ENCODE measurements at places on chromosomes 7 and 10.

DNA sequence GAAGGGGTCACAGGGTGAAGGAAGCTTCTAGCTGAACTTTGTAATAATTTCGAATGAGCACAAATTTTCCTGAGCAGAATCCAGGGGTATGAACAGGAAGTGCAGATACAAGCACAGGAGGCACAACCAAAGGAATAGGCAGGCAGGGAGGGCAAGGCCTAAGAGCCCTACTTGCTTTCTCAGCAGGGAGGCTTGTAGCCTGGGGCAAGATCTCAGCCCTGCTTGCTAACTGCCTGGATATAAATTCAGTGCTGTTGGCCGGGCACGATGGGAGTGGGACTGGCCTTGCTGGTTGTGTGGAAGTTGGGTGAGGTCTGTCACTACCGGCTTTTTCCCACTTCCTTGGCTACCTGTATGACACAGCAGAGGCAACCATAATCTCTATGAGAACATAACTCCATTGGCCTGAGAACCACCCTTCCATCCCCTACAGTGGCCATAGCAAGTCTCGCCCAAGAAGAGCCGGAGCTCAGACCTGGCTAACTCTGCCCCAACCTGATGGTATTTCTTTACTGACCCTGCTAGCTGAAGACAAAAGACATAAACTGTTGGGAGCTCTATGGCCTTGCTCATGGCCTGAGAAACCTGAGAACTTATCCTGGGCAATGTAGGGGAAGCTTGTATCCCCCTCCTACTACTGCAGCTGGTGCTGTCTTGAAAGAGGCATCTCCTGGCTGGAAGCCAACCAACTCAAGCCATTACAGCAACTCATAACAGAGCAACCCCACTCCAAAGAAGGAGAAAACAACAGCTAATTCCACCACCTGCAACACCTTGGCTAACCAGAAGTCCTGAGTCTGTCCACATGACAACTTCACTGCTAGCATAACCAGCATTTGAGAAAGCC lies 27.6 kb downstream of the CLDN12 start:
- DNase-seq = no peak

- no peak for DNase-seq
These were observed 5.0 kb downstream of the CHAT start for GRCh38 chr10:49618821-49619220.

- DNase-seq = no peak
These were observed 13.3 kb downstream of the SLC26A5 start for GRCh38 chr7:103432712-103433111.

- DNase-seq = peak; percentile 45
These were observed 47.3 kb downstream of the LRRN3 start for GRCh38 chr7:111138193-111138569.

DNA sequence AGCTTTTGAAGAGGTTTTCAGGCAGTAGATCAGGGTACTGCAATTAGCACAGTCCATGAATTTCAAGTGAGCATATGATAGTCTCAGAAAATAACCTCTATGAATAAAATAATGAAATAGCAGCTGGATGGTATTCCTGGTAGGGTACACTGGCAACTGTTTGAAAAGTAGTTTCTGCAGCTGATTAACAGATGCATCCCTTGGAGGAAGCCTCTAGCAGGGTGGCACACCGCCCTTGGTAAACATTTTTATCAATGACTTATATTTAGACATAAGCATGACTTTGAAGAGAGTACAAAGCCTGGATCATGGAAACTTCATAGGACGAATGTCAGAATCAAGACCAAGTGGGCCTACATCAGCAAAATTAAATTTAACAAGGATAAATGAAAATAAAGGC lies 26.8 kb downstream of the WNT16 start:
- DNase-seq = no peak

DNA sequence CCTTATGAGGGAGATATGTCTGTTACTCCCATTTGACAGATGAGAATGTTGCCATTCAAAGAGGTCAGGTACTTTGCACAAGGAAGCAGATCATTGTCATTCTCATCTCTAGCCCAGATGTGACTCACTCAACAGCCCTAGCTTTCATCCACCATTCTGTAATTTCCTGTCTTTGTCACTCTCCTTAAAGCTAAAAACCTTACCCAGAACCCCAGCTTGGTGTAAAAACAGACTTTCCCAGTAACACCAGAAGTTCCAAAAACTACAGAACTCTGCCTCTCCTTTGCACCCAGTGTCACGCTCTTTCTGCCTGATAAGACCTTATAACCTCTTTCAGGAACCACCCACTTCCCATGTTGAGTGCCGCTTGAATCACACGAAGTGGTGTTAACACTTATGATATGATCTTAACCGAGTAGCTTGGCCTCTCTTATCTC lies 89.1 kb upstream of the SP4 start:
- no peak for DNase-seq

- DNase-seq = no peak
These were observed 8.3 kb upstream of the SLC18A3 start for GRCh38 chr10:49601857-49602256.

GRCh38 chr10:117514971-117515370 lies 27.6 kb upstream of the EMX2 start:
- DNase-seq = no peak

DNA sequence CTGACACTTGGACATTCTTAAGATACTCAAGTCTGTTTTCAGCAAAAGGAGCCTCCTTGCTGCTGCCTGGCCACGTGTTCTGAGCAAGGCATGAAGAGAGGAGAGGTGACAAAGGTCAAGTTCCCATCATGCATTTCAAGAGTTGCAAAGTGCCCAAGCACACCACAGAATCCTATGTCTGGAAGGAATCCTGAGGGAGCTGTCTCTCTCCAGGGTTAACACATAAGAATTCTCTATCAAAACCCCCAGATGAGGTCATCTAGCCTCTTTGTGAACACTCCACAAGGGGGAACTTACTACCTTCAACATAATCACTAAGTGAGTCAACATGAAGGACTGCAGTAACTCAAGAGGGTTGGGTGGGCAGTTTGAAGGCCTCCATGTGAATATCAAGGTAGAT lies 155.5 kb downstream of the RNF216 start:
- DNase-seq = no peak

- DNase-seq = no peak
These were observed 45.7 kb downstream of the IMMP2L start for GRCh38 chr7:111516612-111517011.

DNA sequence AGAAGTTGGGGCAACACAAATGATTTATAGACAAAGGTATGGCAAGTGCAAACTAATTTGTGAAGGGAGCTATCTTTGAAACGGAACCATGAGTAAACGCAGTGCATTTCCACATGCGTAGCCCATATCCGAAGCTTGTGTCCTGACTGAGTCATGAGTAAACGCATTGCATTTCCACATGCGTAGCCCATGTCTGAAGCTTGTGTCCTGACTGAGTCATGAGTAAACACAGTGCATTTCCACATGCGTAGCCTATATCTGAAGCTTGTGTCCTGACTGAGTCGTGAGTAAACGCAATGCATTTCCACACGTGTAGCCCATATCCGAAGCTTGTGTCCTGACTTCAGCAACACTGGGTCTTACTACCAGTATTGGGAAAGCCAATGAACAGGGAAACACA lies 95.0 kb downstream of the CELF2 start:
- no peak for DNase-seq

GRCh38 chr10:113304726-113305125 lies 248.1 kb upstream of the HABP2 start:
- DNase-seq = no peak

- no peak for DNase-seq
These were observed 288.6 kb upstream of the PHF14 start for GRCh38 chr7:10685040-10685439.

- DNase-seq = peak; percentile 10
These were observed 17.6 kb downstream of the SLF2 start for GRCh38 chr10:100930368-100930767.

DNA sequence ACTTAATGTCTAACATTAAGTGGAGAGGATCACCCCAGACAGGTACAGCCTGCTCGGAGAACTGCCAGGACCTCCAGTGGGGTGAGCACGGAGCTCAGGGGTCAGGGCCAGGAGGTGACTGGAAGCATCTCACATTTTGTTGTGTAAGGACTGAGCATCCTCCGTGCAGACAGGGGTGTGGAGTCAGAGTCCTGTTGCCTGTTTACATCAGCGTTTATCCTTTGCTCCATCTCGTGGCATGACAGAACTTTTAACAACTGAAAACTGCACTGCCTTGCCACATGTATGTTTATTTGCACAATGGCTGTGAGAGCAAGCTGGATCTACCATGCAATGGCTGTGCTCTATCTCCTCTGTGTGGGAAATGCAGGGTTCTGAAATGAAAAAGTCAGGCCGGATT lies 175.4 kb upstream of the AKR1E2 start:
- no peak for DNase-seq

GRCh38 chr10:86699541-86699940 lies 31.2 kb downstream of the LDB3 start:
- DNase-seq = no peak

GRCh38 chr10:88620441-88620840 lies 33.9 kb downstream of the LIPJ start:
- no peak for DNase-seq

- DNase-seq = no peak
These were observed 403.7 kb upstream of the ZMIZ1 start for GRCh38 chr10:78664929-78665553.

- DNase-seq = no peak
These were observed 67.3 kb upstream of the UCN3 start for GRCh38 chr10:5297466-5297865.

DNA sequence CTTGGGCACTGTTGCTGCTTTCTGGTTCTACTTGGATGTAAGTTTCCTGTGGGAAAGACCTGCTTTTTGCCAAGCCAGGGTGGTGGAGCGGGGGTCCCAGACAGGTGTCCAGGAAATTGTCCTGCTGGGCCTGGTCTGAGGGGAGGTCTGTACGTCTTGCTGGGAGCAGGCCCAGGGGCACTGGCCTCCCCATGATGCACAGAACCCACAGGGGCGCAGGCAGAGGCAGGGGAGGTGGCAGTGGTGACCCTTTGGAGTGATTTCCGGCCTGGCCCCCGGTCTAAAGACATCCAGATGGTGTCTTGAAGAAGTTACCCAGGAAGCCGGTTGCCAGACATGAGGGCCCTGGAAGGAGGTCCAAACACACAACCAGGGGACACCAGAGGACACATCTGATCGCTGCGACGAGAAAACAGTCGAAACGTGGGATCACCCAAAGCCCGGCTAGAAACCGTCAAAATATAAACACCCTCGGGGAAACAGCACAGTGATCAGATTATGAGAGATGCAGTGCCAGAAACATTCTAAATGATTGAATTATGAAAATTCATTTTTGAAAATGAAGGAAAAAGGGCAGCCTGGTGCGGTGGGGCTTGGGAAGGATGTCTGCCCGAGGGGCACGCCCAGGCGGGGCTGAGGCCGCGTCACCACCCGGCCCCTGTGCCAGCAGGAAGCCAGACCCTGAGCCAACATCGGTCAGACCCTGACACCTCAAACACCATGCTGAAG lies 59.6 kb downstream of the TMEM270 start:
- DNase-seq = no peak

DNA sequence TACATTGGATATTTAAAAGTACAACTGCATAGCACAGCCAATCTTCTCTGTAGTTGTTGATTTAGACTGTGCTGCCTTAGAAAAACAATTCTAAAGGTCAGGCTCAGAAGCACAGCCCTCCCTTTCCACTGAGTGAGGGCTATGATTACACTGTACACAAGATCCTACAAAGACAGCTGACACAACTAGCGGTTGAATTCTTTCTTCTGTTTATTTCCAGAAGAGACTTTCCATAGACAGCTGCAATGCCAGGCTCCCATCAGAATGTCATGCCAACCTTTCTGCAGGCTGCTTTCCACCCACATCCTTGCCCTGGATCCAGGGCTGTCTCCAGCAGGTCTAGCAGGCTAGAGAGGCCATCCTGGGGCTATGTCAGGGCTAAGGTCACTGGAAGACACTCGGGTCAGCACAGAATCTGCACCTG lies 39.3 kb downstream of the FAM13C start:
- no peak for DNase-seq

- no peak for DNase-seq
These were observed 153.1 kb upstream of the LAMB4 start for GRCh38 chr7:108283252-108283651.

DNA sequence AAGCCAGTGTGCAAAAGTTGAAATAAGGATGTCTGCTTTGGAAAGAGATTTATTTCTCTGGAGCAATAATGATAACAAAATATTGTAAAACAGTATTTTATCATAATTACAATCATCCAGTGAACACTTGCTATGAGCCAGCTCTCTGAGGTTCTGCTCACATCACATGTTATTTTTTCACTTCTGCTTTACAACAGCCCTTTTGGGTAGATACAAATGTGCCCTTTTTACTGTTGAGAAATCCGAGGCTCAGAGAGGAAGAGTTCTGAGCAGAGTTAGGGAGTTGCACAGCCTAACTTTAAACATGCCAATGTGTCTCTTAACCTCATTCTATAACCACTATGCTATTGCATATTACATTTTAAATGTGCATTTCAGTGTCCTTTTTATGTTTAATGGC lies 232.6 kb upstream of the CDC14C start:
- DNase-seq = no peak

GRCh38 chr10:132521041-132521465 lies 16.5 kb upstream of the INPP5A start:
- no peak for DNase-seq

GRCh38 chr7:129458171-129458570 lies 23.9 kb downstream of the STRIP2 start:
- no peak for DNase-seq

DNA sequence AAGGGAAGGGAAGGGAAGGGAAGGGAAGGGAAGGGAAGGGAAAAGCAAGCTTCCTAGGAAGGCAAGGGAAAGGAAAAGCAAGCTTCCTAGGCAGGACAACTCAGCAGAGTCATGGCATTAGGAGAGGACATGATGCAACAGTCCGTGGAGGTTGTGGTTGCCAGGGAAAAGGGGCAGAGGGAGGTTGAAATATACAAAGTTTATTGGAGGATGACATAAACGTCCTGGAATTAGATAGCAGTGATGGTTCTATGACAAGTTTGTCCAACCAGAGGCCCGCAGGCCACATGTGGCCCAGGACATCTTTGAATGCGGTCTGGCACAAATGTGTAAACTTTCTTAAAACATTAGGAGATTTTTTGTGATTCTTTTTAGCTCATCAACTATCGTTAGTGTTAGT lies 59.8 kb upstream of the OPN4 start:
- no peak for DNase-seq

- no peak for DNase-seq
These were observed 660.9 kb downstream of the SDK1 start for GRCh38 chr7:3961857-3962503.

DNA sequence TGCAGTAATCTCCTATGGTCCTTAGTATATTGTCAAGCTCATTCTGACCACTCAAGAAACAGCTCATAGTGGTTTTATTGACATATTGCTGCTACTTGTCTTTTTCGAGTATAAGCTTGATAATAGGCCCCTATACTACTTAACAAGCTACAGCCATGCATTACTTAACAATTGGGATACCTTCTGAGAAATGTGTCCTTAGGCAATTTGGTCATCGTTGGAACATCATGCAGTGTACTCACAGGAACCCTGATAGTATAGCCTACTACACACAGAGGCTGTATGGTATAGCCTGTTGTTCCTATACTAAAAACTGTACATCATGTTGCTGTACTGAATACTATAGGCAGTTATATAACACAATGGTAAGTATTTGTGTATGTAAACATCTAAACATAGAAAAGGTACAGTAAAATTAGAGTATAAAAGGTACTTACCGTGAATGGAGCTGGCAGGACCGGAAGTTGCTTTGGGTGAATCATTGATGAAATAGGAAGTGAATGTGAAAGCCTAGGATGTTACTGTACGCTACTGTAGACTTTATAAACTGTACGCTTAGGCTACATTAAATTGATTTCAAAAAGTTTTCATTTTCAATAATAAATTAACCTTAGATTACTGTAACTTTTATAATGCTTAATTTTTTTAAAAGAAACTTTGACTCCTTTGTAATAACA lies 160.9 kb downstream of the LRRC4 start:
- DNase-seq = no peak
